ENCODE measurements at places on chromosomes 7 and 10.

- DNase-seq, result no peak
Measured at GRCh38 chr7:67821116-67821515, 824.5 kb downstream of the TYW1 start.

DNA sequence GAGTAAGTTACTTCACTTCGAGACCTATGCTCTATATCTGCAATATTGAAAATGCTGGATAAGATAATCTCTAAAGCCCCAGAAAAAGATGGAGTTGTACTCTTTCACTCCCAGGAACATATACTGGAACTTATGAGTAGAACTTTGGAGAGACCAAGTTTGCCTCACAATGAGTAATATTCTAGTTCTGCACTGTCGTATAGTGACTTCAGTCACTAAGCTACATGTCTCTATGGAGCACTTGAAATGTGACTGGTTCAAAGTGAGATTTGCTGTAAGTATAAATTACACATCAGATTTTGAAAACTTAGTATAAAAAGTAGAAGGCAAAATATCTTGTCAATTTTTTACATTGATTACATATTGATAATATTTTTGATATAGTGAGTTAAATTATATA is 116.4 kb downstream of the PTEN start:
- DNase-seq, result no peak

GRCh38 chr7:8373851-8374250 is 59.6 kb upstream of the NXPH1 start:
- DNase-seq, result no peak

DNA sequence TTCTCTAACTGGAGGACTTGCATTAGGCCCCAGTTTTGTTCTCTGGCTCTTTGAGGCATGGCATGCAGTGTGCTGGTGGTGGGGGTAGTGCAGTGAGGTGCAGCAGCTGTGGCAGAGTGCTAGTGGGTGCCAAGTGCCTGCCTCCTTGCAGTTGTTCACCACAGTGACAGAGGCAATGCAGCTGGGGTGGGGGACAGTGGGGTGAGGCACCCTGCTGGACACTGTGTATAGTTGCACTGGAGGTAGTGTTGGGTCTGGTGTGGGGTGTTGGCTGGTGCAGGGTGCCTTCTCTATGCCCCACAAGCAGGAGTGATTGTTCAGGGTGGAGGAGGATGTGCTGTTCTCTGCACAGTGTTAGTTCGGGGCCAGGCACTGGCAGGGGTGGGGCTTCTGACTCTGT is 21.7 kb upstream of the KEL start:
- DNase-seq, result no peak

- no peak for DNase-seq
Measured at GRCh38 chr7:25900245-25900644, 251.8 kb upstream of the NFE2L3 start.

GRCh38 chr10:12587451-12587888 is 238.1 kb downstream of the CAMK1D start:
- no peak for DNase-seq

- no peak for DNase-seq
Measured at GRCh38 chr7:16309129-16309528, 112.2 kb downstream of the CRPPA start.

DNA sequence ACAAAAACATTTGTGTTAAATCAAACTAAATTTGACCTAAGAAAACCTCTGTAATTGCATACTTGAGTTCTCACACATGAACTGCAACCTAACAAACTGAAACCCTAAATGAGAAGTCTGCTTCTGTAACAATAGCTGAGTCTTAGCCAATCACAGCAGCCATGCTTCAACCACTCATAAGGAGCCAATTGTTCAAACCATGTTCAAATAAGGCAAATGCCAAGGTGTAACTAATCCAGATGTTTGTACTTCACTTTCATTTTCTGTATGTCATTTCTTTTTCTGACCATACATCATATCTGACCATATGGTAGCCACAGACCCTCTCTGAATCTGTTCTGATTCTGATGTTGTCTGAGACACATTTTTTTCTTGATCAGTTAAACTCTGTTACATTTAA is 47.5 kb upstream of the ANTXRL start:
- DNase-seq, result no peak

GRCh38 chr7:97623333-97623732 is 108.6 kb upstream of the TAC1 start:
- no peak for DNase-seq

DNA sequence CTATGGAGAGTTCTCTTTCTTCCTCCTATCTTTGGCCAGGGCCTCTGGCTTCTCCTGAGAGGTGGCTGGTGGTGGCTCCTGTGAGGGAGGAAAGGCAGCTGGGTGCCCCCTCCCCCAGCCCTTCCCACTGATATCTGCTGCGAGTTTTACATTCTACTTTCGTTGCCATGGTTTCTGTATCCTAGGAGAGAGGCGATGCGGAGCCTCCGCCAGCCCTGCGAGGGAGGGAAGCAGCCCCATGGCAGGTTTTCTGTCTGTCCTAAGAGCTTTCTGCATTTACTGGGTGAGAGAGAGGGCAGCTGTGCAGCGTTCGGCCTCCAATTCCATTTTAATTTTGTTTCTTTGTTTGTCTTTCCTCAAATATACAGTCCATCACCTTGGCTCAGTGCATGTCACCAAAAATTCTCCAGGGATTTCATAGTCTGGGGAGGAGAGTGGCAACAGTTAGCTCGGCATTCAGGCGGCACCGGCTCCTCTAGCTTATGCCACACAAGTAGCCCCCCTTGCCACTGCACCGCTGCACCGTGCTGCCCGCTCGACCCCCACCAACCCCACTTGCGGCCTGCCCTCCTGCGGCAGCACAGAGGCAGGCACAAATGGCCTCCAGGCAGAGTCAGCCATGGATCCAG is 20.4 kb downstream of the DNAJB12 start:
- no peak for DNase-seq

GRCh38 chr10:23314835-23315239 is 29.8 kb downstream of the C10orf67 start:
- DNase-seq, result peak; percentile 74

GRCh38 chr7:1045069-1046063 is 1.0 kb downstream of the GPR146 start:
- no peak for DNase-seq

- peak; percentile 90 for DNase-seq
Measured at GRCh38 chr10:31101123-31101522, 69.5 kb upstream of the ZNF438 start.

DNA sequence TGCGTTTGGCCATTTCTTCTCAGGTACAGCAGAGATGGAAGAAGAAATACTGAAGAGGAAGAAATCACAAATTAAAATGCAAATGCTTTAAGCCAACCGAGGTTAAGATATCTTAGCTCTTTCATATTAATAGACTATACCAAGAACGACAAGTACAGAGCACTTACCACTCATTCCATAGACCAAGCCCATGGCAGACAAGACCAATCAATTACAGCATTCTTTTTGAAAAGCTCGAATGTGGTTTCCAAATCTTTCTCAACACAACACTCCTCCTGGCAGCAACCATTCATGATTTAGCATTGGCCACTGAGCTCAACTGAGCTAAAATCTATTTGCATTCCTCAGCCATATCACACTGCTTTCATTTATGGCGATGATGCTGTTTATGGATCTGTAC is 2.7 kb downstream of the ASAH2 start:
- no peak for DNase-seq

DNA sequence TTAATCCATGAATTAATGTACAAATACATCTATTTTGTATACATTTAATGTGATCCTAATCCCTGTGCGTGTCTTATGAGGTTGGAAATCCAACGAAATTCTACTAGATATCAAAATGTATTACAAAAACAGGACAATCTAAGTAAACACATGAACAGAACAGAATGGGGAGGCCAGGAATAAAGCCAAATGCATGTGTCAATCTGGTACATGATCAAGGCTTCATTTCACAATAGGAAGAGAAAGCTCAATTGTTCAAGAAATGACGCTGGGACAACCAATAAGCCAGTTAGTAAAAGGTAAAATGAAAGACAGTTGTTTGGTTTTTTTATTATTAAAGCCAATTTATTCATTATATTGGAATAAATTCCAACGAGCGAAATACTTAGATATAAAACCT is 83.0 kb downstream of the COL13A1 start:
- no peak for DNase-seq

DNA sequence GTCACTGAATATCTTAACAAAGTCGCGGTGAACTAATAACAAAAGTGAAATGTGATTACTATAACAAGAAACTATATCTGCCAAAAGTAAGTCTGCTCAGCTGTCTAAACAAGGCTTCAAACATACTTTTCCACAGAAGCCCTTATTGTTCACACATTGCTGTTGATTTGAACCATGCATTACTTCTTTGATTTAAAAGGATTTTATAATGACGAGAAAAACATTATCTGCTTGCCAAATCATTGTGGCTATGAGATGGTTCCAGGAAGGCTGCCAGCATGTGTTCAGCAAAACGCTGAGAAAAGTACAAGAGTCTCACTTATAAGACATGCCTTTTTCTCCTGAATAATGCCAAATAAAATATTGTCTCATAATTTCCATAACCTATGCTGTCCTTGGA is 24.4 kb downstream of the RNF133 start:
- no peak for DNase-seq

GRCh38 chr10:1542941-1543340 is 194.4 kb downstream of the ADARB2 start:
- no peak for DNase-seq

GRCh38 chr10:122487174-122487765 is 25.9 kb downstream of the HTRA1 start:
- no peak for DNase-seq

- DNase-seq, result no peak
Measured at GRCh38 chr7:24922099-24922773, 57.7 kb downstream of the OSBPL3 start.

DNA sequence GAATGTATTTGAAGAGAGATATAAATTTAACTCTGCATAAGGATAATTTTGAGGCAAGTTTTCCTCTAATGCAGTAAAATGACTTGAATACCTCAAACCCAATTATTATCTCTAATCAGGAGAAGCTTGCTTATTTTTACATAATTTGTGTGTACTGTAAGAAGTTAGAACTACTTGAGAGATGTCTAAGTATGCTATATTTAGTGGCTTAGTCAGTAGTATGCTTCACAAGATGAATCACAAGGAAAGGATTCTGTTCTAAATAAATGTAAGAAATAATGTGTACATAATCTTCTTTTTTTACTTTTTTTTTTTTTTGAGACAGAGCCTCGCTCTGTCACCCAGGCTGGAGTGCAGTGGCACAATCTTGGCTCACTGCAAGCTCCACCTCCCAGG is 13.7 kb downstream of the PHTF2 start:
- no peak for DNase-seq

- no peak for DNase-seq
Measured at GRCh38 chr10:123986736-123987135, 95.1 kb upstream of the CPXM2 start.

GRCh38 chr10:13893926-13894325 is 307.2 kb downstream of the PRPF18 start:
- DNase-seq, result no peak

- DNase-seq, result no peak
Measured at GRCh38 chr10:53682885-53683284, 910.3 kb upstream of the MBL2 start.

- DNase-seq, result no peak
Measured at GRCh38 chr10:107728807-107729206, 564.3 kb upstream of the SORCS1 start.

- DNase-seq, result no peak
Measured at GRCh38 chr10:96301616-96302015, 2.6 kb upstream of the DNTT start.

GRCh38 chr7:32093415-32094408 is 23.5 kb upstream of the PDE1C start:
- no peak for DNase-seq

DNA sequence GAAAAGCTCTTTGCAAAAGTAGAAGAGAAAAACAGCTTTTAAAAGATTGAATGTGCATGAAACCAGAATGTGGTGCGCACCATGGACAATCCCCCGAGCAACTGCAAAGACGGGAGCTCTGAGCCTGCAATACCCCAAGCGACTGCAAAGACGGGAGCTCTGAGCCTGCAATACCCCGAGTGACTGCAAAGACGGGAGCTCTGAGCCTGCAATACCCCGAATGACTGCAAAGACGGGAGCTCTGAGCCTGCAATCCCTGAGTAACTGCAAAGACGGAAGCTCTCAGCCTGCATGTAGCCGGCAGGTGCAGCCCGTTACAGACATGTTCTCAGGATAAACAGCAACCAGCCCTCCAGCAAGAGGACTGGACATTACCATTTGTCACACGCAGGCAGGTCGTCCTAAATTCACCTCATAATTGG is 6.2 kb downstream of the ZNF775 start:
- DNase-seq, result no peak

- DNase-seq, result no peak
Measured at GRCh38 chr7:127151379-127151778, 101.4 kb downstream of the GRM8 start.

GRCh38 chr7:112462236-112462635 is 12.0 kb downstream of the IFRD1 start:
- DNase-seq, result no peak

DNA sequence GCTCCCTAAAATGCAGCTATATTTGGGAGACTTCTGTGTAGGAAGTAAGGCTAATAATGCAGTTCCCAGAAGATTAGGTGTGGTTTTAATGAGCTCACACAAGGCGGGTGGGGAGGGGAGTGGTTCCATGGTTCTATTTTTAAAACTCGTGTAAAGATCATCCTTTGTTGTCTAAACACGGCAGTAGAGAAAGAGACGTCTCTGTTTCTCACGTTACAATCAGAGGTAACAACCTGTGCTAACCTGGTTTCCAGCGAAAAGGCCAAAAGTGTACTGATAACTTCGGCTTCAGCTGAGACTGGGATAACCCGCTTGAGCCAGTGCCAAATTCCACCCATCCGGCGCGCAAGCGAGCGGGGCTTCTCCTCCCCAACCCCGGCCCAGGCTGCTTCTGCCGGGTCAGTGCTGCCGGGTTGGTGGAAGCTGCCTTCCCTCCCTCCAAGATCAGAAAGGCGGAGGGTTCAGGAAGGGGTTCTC is 2.5 kb upstream of the MAP3K8 start:
- no peak for DNase-seq

GRCh38 chr7:2522780-2523433 is 3.3 kb downstream of the LFNG start:
- DNase-seq, result peak; percentile 51

DNA sequence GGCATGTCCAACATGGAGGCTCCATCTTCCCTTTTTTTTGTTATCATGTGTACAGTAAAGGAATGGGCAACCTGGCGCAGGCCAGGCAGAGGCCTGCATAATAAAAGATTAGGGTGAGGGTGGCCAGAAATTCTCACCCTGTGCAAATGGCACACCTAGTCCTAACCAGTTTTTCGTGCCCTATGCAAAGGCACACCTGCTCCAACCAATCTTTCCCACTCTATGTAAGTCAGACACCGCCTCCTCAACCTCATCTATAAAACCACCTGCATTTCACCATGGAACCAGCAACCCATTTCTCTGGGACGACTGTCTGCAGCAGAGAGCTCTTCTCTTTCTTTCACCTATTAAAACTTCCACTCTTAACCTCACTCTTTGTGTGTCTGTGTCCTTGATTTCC is 16.1 kb downstream of the TBATA start:
- no peak for DNase-seq

- no peak for DNase-seq
Measured at GRCh38 chr10:77560471-77560870, 77.1 kb downstream of the KCNMA1 start.

GRCh38 chr10:114180937-114181336 is 1.8 kb downstream of the TDRD1 start:
- DNase-seq, result no peak

GRCh38 chr7:106346678-106347217 is 62.0 kb upstream of the NAMPT start:
- DNase-seq, result peak; percentile 95

- no peak for DNase-seq
Measured at GRCh38 chr10:82981137-82981723, 1106.2 kb downstream of the NRG3 start.

All from activated CD4-positive, alpha-beta T cell treated with anti-CD3 and anti-CD28 coated beads, Interleukin-2, Interleukin-4, amounts not matched to agents 100 ng/mL and 50 ng/mL, durations not matched to agents 16 hours and 8 hours (primary cell).